GM23338 (cell line): ENCODE measurements at places on chromosomes 1 and 21. TPM values are rescaled to one million over a fixed set of nuclear protein-coding genes. Genes with fewer than 3 reads are reported as not detected.

- no peak for DNase-seq
Measured at GRCh38 chr1:48600182-48600581, 128.2 kb upstream of the SPATA6 start.

DNA sequence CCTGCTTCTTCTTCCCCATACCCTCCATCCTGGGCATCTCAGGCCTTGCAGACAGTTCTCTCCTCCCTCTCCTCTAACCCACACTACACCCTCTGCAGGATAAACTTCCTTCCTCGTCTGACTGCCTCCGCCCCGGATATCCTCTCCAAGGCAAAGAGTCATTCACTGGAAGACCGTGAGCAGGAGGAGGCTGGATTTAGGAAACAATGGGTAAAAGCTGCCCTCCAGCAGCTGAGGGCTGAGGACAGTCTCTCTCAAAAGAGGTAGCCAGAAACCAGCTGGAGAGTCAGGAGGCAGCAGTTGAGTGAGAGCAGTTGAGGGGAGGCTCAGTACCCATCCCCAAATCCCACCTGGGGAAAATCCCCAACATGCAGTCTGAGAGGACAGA lies 1.4 kb downstream of the CSRP1 start:
- DNase-seq: no peak

DNA sequence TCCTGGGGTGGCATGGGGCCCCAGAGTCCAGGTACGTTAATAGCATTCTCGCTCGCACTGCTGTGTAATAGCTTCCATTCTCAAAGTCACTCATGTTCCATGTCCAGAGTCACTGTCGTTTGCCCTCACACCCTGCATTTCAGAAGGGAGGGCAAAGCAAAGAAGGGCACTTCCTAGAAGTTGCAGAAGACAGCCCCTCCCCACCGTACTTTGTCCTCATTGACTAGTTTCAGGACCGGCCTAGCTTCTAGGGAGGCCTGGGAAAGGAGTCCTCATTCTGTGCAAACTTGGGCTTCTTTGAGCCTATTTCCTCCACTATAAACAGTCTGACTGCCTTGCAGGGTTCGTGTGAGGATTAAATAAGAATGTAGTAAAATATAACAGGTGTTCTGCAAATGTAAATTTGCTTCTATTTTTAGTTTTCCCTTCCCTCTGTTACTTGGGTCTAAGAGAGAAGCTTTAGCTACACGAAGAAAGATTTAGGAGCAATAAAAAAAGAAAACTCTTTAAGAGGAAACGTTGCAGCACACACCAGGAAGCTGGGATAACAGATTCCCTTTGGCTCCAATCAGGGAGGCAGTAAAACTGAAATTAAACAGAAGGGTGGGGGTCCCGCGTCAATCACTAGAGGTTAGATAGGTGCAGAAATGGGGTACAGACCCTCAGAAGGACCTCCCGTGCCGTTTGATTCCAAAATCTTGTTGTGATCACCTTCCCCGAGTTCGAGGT lies 40.1 kb downstream of the ACTL8 start:
- no peak for DNase-seq

DNA sequence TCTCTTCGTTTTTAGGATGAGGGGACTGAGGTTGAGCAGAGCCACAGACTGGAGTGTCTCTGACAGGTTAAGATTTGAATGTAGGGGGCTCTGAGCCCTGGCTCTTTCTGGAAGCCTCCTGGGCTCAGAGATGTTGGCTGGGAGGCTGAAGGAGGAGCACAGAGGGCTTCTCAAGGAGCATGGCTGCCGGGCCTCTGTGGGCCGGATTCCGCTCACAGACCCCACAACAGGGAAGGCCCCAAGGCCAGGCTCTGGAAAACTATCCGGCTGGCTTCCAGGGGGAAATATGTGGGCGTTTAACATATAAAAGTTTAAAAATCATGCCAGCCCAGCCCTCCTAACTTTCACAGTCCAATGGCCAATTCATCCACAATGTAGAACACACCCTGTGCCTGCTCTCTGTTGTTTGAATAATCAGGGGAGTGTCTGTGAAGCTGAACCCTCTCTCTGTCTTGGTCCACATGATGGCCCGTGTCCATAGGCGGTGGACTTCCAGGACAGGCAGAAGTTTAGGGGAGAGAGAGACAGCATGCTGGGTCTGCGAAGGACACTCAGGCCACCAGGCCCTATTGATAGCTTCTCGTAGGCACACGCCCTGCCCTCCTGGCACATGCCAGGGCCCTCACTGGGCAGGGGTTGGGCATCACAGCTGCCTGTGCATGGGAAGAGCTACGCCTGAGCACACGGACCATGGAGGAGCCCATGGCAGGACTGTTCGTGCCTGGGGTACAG lies 10.8 kb downstream of the OBSCN start:
- DNase-seq: no peak

FASLG gene
- total RNA-seq: not detected in 2 replicates

KRTAP19-3 gene
- not detected in 2 replicates for total RNA-seq

SEC16B gene
- total RNA-seq: 0.70 and 1.2 TPM in 2 replicates

CYP4X1 gene
- total RNA-seq: 2.2 and 3.6 TPM in 2 replicates
